ENCODE measurements at places on chromosomes 5 and 9.

GRCh38 chr5:170632985-170633234, 129.1 kb downstream of the KCNIP1 start:
- DNase-seq = no peak

DNA sequence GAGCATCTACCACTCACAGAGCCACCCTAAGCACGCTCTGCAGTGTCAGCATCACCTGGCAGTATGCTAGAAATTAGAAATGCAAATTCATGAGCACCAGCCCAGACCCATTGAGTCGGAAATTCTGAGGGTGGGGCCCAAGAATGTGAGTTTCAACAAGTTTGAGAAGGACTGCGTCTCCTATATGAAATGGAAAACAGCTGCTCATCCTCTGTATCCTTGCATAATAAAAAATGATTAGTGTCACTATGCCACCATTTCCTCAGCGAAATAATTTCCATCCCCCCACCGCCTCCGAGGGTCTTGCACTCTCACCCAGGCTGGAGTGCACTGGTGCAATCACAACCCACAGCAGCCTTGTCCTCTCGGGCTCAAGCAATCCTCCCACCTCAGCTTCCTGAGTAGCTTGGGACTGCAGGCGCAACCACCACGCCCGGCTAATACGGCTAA, 1.3 kb upstream of the IQGAP2 start:
- DNase-seq = no peak

GRCh38 chr9:98010445-98010844, 27.3 kb downstream of the ANP32B start:
- DNase-seq = no peak

DNA sequence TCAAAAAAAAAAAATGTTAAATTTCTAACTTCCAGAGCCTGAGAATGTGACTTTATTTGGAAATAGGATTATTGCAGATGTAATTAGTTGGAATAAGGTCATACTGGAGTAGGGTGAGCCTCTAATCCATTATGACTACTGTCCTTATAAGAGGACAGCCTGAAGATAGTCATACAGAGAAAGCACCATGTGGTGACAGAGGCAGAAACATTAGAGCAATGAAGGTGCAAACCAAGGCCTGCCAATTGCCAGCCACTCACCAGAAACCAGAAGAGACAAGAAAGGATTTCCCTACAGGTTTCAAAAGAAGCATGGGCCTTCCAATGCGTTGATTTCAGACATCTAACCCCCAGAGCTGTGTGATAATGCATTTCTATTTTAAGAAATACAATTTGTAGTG, 659.2 kb upstream of the CHD1 start:
- no peak for DNase-seq

DNA sequence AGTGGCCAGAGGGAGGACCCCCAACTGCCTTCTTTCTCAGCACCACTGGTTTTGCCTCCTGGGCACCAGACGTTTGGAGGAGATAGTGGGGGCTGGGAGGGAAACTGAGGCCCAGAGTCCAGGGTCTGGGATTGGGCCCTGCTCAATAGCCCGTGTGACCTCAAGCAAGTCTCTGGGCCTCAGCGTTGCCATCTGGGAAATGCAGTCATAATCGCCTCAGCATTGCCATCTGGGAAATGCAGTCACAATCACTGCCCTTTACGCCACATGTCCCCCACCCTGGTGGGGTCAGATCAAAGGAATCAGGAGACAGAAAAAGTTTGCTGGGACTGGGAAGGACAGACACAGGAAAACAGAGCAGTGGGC, 1.6 kb downstream of the SH2D3C start:
- DNase-seq = no peak

DNA sequence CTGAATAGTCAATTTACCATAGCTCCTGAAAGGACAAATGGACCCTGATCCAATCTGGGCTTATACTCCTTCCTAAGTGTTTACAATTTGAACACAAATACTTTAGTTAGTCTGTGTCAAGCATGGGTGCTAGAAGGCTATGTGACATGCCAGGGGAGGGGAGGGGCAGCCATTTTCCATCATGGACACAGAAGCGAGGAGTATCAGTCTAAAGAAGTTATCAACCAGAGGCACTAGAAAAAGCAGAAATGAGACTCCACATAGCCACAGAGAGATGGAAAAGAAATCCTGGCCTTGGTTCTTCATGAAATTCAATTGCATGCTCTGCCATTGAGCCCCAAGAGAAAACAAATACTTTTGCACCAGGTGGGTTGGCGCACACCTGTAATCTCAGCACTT, 61.8 kb downstream of the NR6A1 start:
- no peak for DNase-seq

- DNase-seq = no peak
Measured at GRCh38 chr5:76638479-76638878, 15.3 kb upstream of the F2RL2 start.

- DNase-seq = no peak
Measured at GRCh38 chr5:36770125-36770524, 106.4 kb upstream of the NIPBL start.

GRCh38 chr9:7342229-7342628, 457.3 kb downstream of the DMAC1 start:
- DNase-seq = no peak

DNA sequence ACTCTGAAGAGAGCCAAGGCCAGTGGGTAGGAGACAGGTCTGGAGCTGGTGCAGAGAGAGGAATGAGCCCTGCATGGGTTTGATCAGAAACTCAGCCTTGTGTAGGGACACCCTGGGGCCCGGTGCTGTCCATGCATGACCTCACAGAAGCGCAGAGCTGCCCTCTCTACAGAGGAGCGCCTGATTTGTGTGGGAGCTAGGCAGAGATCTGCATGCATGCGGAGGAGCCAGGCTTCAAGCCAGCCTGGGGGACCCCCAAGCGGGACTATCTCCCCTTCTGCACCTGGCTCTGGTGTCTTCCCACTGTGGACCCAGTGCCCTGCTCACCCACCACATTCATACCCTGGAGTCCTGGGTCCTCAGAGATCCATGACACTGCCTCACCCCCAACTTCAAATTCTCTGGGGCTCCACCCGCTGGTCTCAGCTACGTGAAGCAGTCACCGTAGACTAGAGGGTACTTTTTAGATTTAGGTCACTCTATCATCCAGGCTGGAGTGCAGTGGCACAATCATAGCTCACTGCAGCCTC, 2.6 kb upstream of the LCN2 start:
- DNase-seq = no peak

GRCh38 chr5:76685704-76686103, 30.2 kb upstream of the F2R start:
- no peak for DNase-seq

DNA sequence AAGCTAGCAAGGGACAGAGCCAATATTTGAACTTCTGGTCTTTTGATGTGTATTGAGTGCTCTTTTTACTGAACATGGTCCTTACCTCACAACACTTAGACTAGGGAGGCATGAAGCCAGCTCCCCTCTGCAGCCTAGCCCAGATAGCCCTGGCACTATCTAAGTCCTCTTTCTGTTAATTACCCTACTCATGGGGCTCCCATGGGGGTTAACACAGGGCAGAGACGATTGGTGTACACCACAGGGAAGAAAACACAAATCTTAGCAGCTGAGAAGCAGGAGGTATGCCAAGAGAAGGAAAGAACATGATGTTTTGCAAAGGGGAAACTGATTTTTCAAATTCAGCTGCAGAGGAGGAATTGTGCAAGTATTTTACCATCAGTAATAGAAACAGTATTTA, 383.8 kb downstream of the TMEM232 start:
- no peak for DNase-seq

DNA sequence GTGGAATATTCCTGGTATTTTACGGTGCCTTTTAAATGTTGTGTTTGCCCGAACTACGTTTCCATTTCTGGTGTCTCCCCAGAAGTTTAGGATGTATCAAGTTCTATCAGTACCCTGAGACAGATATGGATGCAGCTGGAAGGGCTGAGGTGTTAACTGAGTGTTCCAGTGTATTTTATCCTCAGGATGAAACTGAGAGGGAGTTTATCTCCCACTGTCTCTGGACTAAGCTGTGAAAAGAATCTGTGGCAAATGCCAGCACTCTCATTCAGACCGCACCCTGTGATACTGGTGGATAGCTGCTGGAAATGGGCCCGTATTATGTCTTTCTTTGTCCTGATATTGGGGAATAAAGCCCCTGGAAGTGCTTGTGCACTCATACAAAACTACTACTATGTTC, 887.2 kb upstream of the TYRP1 start:
- no peak for DNase-seq

DNA sequence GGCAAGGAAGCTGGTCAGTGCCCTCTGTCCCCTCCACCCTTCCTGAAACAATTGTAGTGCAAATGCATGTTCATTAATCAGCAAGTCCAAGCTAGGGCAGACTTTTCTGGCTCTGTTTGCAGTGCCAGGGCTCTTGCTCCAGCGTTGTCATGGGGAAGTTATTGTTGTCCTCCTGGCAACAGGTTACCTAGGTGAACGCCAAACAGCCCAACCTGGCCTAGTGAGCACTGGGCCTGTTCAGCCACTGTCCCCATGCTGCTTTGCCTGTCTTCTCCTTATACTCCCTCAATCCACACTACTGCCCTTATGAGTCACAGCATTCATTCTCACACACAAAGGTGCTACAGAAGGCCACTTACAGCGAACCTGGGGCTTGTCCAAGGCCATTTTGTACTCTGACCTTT, 34.5 kb upstream of the GLIS3 start:
- DNase-seq = no peak

- DNase-seq = no peak
Measured at GRCh38 chr9:135306699-135307098, 172.9 kb upstream of the PPP1R26 start.

DNA sequence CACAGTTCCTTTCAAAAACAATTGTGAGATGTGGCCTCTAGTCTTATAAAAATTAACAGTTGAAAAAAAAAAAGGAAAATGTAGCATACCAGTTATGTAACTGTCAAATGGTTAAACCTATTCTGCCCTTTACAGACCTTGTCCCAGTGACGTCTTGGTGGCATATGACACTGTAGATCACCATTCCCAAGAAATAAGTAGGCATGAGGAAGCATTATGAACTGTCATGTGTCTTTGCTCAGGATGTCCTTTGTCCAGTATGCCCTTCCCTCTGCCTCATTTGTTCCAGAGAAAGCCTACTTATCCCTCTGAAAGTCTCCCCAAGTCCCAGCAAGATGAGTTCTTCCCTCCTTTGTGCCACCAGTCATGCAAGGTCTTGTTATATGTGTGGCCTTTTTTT, 63.2 kb downstream of the PAM start:
- no peak for DNase-seq

- no peak for DNase-seq
Measured at GRCh38 chr5:178988436-178989220, 6.5 kb downstream of the GRM6 start.

DNA sequence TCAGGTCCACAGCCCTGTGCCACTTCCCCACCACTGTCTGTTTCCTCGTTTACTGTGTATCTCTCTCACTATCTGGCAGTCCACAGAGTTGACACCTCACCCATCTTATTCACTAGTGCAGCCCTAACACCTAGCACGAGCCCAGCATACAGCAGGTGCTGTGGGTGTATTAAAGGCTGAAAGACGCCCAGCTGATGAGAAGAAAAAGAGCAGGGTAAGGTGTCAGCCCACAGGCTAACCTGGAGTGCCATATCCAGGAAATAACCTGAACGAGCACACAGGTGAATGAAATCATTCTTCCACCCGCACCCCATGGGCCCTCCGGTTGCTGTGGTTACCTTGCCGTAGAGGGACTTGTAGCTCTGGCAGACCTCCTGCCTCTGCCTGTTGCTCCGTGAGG, 18.6 kb downstream of the ANXA6 start:
- DNase-seq = no peak

DNA sequence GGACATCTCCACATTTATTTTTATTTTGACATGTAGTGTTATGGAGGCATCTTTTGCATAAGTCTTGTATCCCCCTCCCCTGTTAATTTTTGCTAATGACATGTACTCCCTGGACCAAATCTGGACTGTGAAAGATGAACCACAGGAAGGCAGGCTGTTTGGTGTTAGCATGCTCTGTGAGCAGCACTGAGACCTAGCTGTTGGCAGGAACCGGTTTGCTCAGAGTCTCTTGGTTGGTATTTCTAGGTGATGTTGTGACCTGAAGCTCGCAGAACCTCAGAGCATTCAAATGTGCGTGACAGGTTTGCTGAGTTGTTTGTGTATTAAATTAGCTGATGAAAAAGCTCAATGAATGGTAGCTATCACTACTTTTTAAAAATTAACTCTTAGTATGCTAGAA, 53.6 kb upstream of the PHF2 start:
- DNase-seq = no peak

DNA sequence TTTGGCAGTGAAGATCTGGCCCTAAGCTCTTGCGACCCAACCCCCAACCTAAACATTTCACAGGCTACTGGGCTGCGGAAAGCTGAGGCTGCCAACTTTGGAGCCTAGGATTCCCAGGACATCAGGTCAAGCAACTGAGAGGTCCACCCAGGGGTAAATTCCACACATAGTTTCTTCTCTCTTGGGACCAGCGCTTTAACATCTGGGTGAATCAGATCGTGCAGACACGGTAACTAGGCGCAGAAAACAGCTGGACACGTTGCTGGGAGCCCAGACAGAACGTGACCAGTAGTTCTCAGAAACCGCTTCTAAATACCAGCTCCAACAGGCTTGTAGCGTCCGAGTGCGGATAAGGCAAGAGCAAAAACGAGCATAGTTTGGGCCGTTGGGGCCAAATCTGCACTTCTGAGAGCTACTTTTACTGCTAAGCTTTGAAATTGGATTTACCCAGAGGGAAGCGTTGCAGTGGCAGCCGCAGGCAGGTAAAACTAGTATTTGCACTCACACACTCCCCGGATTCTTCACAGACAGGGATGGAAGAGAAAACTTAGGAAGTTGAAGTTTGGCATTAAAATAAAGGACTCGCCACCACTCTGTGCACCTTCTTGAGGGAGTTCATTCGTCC, 11.8 kb downstream of the ITGA1 start:
- peak; percentile 69 for DNase-seq

GRCh38 chr5:93401634-93402213, 179.3 kb downstream of the NR2F1-AS1 start:
- no peak for DNase-seq

DNA sequence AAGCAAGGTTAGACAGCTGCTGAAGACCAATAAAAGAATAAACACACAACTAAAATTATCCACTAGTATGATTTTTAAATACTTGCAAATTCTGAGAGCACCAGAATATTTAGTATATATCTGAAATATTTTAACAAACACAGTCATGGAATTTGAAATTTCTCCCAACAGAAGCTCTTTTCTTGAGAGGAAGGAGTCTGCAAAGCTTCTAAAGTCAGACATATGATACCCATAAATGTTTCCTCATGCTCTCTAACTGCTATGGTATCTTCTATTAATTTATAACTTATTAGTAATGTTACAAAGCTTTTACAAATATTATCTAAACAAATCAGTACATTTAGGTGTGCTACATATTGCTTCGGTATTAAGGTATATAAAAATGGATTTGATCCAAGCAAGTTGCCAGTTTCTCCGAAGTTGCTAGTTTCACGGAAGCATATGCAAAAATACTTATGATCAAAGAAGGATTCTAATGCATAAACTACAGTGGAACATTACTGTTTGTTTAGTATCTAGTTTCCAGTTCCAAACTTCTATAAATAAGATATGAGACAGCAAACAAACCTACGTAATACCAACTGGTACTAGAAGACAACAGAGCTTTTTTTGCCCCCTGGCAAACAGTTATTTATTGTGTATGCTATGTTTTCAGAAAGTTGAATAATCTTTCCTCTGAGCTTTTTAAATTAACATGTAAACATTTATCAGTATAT, 22.0 kb downstream of the FNIP1 start:
- no peak for DNase-seq

- no peak for DNase-seq
Measured at GRCh38 chr9:91795598-91796241, 154.3 kb downstream of the ROR2 start.
